ENCODE measurements at places on chromosomes 4 and X.

- no peak for DNase-seq
These were observed 1.8 kb downstream of the PLXNA3 start for GRCh38 chrX:154459832-154460231.

DNA sequence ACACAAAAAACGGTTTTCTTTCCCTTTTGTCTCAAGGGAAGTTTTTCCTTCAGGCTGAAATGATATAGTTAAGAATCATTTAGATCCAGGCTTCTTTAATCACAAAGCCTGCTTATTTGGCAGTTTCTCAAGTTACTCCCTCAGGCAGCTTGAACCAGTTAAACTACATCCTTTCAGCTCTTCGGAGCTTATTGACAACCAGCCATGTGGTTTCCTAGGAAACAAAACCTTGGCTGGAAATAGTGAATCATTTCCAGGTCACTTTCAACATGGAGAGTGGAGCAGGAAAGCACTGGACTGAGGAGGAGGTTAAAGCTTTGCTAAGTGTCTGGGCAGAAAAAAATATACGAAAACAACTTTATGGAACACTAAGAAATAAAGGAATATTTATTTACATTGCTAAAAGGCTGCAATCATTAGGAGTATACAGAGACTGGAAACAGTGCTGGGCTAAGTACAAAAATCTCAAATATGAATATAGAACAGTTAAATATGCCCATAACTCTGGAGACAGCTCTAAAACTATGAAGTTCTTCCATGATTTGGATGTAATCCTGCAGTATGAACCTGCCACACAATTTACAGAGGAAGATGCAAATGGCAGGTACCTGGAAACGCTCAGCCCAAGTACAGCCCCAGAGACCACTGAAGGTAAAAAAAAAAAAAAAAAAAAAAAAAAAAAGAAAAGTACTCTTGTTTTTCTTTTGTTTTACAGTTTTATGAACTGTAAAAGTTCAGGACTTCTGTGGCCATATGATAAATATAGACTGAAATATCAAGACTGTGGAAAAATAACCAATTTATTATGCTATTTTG, 23.2 kb upstream of the AASDH start:
- no peak for DNase-seq

DNA sequence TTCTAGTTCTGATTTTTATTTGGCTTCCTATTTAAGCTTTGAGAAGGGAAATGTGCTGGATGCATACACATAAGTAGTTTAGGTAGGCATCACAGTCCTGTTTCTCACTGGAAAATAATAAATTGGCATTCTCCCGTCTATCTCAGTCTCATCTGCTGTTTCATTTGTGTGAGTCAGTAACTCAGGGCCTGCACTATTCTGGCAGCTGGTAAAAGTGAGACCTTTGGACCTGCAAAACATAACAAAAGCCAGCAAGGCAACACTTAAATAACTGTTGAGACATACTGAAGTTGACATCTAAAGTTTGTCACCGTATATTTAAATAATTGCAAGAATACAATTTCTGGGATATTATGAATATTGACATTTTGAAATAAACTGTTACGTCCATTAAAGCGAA, 8.6 kb upstream of the UBQLN2 start:
- no peak for DNase-seq

DNA sequence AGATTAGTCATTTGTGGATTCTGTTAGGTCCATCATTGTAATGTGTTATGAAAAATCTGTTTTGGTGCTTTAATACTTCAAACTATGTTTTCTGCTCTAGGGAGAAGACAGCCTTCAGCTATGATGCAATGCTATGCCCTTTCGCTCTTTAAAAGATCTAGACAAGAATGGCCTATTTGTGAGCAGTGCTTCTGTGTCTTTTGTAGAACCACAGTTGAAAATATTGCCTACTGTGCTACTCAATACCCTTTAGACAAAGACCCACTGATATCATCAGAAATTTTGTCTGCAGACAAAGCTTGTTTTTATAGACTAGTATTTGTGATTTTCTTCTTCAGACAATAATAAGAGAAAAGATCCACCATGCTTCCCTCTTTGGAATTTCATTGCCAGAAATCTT, 44.6 kb upstream of the SLITRK2 start:
- DNase-seq, result no peak

DNA sequence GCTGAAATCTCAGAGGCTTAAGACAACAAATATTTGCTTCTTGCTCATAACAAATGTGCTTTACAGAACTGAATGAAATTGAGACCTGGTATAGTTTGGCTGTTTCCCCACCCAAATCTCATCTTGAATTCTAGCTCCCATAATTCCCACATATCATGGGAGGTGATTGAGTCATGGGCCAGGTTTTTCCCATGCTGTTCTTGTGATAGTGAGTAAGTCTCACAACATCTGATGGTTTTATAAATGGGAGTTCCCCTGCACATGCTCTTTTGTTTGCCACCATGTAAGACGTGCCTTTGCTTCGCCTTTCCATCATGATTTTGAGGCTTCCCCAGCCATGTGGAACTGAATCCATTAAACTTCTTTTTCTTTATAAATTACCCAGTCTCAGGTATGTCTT, 221.1 kb upstream of the DIPK2B start:
- DNase-seq, result no peak
